ENCODE measurements at places on chromosomes 6 and 20.

DNA sequence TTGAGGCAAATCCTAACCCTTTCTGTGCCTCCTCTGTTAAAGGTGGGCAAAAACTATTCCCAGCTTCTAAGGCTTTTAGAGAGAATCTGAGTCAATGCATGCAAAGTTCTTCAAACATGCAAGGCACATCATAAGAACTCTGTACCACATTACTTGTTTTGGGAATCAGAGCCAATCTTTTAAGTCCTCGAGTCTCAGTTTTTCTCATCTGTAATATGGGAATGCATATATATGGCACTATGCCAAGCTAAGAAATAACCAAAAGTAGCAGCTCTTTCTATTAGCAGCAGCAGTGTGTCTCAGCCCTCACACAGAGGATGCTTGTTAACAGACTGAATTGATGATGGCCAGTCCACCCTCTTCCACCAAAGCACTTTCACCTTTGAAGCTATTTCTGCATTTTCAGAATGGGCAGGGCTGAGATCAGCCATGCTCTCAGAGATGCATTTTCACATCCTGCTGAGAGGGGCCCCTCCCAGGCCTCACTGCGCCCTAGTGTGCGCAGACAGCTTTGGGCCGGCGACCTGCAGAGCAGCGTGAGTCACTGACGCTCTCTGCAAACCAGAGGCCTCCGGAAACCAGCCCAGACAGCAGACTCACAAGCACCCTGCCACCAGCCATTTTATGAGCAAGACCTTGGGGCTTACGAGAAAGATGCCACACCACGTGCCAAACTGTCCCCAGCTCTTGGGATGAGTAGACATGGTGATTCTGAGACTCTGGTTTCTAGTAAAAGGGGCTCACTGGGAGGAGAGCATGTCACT is 138.0 kb downstream of the NFATC2 start:
- peak; percentile 94 for DNase-seq

DNA sequence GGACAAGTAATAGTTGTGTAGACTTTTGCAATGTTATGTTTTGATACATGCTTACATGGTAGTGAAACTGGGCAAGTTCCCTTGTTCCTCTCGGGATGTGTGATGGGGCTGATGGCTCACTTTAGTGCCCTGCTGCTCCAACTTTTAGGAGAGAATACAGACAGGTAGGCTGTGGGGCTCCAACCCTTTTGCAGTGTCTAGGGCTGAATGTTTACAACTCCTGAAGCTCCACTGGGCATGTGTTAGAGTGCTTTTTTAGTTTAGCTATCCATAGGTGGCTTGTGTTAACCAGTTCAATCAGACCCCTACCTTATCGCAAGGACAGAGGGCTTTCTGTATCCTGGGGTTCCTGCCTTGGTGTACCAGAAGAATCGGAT is 33.8 kb downstream of the SERPINB6 start:
- no peak for DNase-seq

DNA sequence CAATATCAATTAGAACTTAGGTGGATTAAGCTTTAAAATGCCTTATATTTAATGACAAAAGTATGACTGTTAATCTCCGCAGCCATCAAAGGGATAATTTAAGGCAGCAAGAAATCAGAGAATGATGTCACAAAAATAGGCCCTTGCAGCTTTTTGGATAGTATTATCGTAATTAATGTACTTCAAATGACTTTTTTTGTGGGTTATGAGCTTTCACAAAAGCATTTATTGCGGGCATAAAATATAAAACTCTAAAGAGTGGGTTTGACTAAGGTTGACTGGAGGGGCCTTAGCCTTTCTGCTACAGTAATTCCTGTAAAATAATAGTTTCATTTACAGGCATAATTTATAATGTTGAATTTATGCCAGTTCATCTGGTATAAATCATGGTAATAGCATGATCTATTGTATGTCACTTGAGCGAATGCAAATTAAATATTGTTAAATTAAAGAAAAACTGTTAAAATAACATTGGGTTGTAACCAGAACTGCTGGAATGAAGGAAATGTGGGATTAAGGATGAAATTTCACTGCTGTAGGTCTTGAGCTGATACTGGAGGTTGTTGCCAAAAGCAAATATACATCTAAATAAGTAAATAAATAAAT is 78.5 kb upstream of the ZFP64 start:
- DNase-seq = no peak

- DNase-seq = no peak
These were observed 65.2 kb downstream of the EDN1 start for GRCh38 chr6:12355354-12355753.

- DNase-seq = no peak
These were observed 12.8 kb downstream of the PLG start for GRCh38 chr6:160714731-160715316.

GRCh38 chr6:62978920-62979319 is 232.3 kb upstream of the FKBP1C start:
- DNase-seq = no peak

DNA sequence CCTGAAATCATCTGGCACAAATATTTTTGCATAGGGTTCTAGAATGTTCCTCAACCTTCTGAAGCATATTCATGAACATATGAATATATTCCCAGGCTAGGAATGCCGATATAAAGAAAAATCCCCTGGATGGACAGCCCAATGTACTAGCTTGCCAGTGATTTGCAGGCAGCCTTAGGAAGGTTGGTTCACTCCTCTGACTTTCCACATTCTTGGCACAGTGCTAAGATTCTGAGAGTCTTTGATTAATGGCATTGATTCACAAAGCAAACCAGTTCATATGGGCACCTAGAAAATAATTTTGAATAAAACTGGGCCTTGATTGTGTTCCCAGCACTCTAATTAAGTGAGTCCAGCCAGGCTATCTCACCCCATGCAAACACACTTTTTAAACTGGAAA is 56.9 kb upstream of the ENPP4 start:
- DNase-seq = no peak

DNA sequence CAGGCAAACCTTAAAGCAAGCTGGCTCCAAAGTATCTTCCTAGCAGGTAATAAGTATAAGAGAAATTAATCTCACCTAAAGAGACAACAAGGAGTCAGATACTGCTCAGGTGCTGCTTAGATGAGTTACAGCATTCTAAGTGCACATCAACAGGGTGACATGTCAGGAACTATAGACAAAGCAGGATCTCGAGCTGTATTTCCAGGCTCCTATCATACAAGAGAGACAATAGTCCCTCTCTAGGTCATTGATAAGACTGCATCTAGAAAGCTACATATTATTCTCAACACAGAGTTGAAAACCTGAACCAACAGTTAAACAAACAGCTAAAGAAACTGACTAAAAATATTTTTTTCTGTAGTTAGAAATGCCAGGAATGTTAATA is 3.9 kb downstream of the PTPRK start:
- DNase-seq = no peak
